ENCODE measurements at places on chromosomes 3 and 15.
A peak's percentile ranks its signal among the peaks of the same experiment; 100 is the strongest.

DNA sequence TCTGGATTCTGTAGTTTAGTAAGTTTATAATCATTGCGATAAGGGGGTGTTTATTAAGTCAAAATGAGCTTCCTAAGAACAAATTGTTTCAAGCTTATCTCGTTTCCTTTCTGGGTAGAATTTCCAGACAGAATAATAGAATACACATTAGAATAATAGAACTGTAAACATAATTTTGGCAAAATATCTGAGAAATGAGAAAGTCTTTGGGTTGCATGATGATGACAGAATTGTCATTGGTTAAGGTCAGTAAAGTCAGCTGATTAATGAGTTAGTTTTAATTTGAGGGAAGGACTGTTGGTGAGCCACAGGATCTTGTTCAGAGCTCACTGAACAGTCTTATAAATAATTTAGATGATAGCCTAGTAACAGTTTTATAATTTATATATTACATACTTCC lies 10.2 kb downstream of the EIF2A start:
- DNase-seq: no peak

- no peak for DNase-seq
Measured at GRCh38 chr3:51968170-51968775, 1.0 kb upstream of the PCBP4 start.

- no peak for DNase-seq
Measured at GRCh38 chr3:23710555-23710954, 95.2 kb upstream of the UBE2E1 start.

GRCh38 chr3:129699199-129699598 lies 92.7 kb upstream of the PLXND1 start:
- no peak for DNase-seq

- DNase-seq: no peak
Measured at GRCh38 chr15:91947683-91948608, 94.4 kb downstream of the SLCO3A1 start.

DNA sequence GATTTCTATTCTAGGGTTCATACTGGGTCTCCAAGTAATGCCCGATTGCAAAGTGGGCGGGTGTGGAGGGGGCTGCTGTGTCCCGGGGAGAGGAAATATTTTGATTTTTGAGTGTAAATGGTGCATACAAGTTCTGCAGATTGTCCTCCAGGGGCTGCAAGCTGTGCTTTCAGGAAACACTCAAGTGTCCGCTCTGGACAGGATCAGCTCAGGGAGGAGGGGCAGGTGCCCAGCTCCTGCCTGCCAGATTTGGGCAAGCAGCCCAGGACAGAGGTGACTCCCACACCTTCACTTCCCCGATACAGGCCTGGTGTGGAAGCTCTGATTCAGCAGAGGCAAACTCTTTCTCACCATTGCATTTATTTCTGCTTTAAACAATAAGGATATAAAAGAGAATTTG lies 142.7 kb downstream of the ALDH1A2 start:
- no peak for DNase-seq

- DNase-seq: no peak
Measured at GRCh38 chr15:63979262-63979793, 67.0 kb downstream of the DAPK2 start.

DNA sequence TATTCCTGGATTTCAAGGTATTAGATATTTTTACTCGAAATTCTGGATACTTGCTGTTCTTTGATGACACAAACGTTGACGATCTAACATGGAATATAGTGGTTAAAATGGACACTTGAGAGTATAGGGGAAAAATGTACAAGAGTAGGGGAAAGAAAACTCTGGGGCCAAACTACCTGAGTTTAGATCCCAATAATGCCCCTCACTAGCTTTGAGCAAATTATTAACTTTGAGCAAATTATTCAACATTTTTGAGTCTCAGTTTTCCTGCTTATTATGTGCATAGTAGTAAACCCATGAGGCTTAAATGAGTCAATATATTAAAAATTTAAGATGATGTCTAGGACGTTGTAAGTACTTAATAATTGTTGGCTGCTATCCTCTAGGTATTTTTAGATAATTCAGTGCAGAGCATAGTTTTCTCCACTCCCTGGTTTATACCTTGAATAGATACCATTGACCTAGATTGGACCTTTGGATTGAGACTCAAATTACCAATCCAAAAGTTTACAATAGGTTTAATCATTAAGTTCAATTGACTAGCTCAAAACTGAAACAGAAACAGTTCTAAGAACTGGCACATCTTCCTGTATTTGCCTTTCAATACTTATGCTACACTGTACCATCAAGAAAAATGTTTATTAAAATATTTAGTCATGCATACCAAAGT lies 4.5 kb downstream of the ADGRG7 start:
- DNase-seq: no peak

DNA sequence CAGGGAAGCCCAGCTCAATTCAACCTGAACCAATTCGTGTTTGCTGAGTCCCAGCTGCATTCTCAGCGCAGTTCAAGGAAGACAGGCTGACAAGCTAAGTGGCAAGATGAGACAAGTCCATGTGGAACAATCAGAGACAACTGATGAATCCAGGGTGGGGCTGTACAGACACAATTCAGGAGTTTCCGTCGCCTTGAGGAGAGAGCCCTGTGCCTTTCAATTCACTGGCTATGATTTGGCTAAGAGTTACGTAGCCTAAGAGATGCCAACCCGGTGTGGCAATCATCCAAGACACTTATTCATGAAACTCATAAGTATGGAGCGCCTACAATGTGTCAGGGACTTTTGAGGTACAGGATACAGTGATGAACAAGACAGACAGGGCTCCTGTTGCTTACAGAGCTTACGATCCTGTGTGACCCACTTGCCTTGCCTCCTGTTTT lies 15.5 kb upstream of the ZBED2 start:
- no peak for DNase-seq

GRCh38 chr3:182133752-182134151 lies 422.0 kb downstream of the SOX2 start:
- no peak for DNase-seq

- no peak for DNase-seq
Measured at GRCh38 chr15:63157891-63158431, 684 bp upstream of the RPS27L start.

DNA sequence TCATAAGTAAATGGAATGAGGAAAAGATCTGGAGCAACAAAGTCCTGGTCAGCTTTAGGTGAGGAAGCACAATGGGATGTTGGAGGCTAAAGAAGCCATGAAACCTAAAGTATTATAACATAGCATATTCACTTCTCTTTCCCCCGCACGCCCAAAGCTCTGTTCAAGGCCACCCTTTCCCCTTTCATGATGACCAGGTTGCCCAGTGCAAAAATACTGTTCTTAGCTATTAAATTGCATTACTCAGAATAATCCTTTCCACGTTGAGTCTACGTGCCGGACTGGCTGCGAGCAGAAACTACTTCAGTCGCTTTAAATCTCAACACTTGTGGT lies 589 bp upstream of the MAPKBP1 start:
- DNase-seq: no peak

- no peak for DNase-seq
Measured at GRCh38 chr3:25663347-25663868, 1.3 kb downstream of the TOP2B start.

DNA sequence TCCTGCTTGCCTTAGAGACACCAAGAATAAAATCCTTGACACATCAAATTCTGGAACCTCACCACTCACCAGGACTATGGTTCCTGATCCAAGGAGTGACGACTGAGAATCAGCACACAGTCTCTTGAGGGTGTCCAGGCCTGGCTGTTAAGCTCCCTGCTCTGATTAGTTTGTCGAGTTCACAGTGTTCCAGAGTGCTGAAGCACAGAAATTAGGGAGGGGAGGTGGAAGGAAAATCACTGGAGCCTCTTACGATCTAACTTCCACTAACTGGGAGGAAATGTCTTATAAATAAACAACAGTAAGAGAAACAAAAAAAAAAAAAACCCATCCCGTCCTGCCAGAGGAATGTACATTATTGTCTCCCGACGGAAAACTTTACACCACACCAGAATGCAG lies 330.2 kb downstream of the TIGIT start:
- DNase-seq: no peak

- DNase-seq: no peak
Measured at GRCh38 chr3:24588629-24589512, 94.2 kb upstream of the THRB start.

DNA sequence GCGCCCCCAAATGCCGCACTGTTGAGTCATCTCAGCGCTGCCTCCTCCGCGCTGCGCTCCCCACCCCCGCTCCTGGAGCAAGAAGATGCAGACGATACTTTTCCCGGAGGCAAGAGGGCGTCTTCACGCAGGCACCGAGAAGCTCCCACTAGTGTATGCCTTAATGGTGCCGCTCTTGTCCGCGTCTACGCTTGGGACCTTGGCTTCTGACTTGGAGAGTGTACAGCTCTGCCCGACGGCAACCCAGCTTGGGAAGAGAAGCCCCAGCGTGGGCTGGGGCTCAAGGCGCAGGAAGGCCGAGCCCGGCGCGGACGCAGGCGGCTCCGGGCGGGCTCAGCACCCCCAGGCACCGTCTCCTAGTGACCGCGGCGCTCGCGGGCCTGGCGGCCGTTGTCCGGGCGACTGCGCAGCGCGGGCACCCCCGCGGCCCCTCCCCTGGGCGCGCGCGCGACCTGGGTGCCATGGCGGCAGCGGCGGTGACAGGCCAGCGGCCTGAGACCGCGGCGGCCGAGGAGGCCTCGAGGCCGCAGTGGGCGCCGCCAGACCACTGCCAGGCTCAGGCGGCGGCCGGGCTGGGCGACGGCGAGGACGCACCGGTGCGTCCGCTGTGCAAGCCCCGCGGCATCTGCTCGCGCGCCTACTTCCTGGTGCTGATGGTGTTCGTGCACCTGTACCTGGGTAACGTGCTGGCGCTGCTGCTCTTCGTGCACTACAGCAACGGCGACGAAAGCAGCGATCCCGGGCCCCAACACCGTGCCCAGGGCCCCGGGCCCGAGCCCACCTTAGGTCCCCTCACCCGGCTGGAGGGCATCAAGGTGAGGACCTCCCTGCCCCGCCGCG lies at the start of gene P4HTM:
Gene P4HTM (plus strand): TSS at position 446 of the 840 bp plus-strand sequence. CDS start 16 bp downstream, at position 462.
- DNase-seq: peak; percentile 79

DNA sequence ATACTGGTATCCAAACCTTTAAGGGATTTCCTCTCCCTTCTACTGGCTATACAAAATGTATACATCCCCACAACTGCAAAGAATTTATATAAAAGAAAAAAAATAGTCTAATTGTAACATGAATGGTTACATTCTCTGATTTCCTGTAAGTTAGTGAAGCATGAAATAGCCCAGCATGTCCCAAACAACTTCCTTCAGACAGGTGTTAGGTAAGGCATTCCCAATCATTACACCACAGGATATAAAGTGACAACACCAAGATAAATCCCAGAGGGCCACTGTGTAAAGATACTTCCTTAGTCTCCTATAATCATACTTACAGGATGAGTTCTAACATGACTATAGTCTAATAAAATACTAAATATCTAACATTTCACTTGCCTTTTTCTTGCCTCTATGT lies 7.6 kb downstream of the CMTM6 start:
- DNase-seq: no peak

DNA sequence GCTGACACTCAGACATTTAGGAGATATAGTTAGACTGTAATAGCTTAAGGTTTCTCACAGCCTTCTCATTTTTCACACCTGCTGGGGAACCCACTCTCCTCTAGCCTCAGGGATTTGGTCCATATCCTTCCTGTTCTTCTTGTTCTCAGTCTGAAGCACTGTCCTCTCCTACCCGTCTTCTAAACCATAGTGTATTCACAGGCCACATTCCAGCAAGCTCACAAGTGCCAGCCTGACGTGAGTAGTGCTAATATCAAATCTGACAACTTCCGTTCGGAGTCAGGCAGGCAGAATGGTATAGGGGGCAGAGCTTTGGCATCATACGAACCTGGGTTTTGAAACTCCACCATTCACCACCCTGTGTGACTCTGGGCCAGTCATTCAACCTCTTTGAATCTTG lies 6.9 kb upstream of the CA12 start:
- no peak for DNase-seq

DNA sequence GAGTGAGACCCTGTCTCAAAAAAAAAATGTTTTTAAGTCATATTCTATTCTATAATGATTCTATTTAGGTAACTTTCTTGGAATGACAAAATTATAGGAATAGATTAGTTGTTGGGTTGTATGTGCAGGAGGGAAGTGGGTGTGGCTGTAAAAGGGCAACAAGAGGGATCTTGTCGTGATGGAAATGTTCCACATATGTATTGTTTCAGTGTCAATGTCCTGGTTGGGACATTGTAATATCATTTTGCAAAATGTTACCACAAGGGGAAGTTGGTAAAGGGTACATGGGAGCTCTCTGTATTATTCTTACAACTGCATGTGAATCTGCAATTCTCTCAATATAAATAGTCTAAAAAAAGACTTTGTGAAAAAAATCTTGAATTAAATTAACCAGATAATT lies 14.3 kb upstream of the ABHD5 start:
- DNase-seq: no peak

DNA sequence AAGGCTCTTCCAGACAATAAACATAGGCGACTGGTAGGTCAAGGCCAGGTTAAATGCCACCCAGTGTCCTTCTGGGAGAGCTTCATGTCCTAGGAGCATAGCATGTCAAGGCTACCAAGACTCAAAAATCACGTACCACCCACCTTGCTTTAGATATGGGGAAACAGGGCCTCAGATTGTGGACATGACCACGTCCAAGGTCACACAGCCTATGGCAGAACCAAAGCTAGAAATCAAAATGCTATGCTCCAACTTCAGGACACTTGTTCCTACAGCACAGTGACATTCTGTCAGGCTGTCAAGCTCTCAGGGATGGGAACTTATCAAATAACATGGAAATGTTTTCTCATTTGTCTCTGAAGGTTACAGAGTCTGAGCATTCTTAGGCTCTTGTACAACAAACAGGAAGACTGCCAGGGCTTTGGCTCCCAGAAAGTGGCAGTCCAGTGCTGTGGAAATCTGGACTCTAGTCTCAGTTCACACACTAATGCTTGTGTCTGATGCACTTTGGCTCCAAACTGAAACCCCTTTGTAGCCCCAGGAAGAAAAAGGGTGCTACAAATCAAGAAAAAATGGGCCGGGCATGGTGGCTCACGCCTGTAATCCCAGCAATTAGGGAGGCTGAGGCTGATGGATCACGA lies 170.4 kb upstream of the LPP start:
- no peak for DNase-seq

DNA sequence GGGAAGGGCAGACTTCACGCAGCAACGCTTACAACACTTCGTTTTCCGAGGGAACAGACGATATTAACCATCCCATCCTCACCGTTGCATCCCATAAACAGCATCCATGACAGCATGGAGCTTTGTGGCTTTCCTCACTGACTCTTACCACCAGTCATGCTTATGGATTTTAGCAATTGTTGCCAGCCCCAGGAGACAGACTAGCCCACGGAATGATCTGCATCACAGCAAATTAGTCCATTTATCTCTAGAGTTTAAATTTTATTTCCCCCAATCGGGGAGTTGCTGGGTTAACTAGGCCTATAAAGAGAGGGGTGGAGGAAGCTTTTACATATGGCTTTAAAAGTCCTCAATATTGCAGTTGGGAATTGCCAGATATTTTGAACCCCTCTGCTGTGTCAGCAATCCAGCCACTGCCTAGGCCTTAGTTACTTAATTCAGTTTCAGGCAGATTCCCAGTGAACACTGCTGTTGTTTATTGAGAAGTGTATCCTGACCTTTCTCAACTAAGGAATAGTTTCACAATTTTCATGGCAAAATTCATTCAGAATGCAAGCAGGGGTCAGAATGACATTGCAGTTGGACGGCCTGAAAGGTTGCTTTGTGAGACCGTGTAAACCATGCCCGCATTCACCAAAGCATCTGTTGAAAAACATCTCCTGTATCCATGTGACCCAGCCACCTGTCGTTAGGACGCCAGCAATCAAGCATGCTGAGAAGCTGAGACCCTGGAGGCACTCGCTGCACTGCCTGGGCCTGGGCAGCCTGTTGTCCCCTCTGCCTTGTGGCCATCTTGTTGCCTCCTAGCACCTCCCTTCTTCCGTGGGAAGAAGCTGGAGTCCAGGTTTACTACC lies 397.4 kb upstream of the TPM1 start:
- no peak for DNase-seq
